ENCODE measurements at places on chromosomes 5 and 9.

- DNase-seq, result no peak
Measured at GRCh38 chr5:155313518-155313917, 300.0 kb downstream of the KIF4B start.

DNA sequence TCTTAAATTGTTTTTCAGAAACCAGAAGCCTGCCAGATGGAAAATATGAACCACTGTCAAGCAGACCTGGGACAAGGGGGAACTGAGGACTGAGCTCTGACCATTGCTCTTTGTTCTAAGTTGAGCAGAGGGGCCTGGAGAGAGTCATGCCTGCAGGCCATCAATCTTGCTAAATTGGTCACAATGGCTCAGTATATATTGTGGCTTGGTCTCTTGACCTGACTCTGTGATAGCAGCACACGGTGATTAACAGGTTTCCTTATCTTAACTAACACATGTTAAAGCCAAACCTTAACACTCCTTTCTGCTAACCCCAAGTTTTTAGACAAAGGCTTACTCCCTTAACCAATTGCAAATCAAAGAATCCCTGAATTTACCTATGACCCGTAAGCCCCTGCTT is 1281.2 kb upstream of the NUDT12 start:
- DNase-seq, result no peak

DNA sequence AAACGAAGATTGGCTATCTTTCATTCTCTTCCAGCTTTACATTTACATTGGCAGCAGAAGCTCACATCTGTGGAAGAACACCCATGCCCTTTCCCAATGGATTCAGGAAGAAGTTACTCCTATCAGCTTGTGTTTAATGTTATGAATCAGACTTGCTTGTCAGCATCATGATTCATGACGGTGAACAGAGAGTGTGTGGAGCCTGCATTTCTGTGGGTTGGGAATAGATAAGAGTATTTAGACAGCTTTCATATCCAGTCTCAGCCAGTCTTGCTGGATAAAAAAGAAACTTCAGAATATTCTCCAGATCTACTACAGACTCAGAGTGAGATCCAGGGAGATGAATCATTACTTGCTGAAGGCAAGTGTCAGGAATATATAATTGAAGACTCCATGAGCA is 812.9 kb upstream of the ZNF608 start:
- no peak for DNase-seq

DNA sequence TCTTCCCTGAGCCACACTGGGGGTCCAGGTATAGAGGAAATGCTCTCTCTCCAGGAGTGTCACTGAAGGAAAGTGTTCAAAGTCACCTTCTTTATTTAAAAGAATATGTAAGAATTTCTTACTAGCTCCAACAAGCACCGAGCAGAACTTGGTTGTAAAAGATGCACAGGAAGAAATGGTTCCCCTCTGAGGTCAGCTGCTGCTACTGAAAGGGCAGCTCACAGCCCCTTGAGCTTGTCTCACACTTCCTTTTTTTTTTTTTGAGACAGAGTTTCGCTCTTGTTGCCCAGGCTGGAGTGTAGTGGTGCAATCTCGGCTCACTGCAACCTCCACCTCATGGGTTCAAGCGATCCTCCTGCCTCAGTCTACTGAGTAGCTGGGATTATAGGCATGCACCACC is 77.2 kb downstream of the PRRT1B start:
- no peak for DNase-seq

DNA sequence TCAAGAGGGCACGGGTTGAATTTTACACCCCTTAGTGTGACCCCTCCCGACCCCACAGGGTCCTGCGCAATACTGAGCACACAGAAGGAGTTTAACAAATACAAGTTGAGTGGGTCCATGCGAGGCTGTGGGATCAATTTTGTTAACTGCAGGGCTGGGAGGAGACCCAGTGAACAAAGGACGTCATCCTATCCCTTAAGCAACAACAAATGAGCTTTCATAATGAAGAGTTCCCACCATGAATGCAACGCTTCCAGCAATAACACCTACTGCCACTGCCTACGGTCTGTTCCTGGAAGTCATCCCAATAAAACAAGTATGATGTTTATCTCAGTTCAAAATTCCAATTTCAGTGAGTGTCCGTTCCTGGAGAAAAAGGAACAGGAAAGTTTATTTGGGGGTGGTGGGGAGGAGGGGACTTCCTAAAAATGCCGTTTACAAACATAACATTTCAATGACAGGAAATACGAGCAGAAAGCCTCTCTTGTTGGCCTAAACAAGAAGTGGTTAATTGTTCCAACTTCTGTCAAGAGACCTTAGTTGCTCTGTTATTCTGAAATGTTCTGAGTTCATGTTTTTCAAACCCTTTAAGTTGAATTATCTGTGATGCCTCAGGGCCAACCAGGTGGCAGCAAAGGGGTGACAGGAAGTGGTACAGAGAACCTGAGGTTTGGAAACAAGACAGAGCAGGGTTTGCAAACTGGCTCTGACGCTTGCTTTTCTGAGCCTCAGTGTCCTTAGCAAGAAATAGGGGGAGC is 65.8 kb upstream of the PLPP6 start:
- DNase-seq, result no peak

GRCh38 chr5:57195060-57195459 is 21.2 kb downstream of the GPBP1 start:
- DNase-seq, result no peak

DNA sequence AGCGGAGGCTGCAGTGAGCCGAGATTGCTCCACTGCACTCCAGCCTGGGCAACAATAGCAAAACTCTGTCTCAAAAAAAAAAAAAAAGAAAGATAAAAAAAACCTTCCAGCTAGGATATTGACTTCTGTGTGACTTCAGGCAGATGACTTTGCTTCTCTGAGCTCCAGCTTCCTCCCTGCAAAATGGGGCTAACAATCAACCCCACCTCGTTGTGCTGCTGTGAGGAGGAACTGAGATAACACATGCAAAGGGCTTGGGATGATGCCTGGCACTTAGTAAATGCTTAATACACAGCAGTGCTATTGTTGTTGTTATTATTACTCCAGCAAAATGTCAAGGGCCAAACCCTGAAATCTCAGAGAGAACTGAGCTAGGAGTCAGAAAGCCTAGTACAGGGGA is 3.5 kb upstream of the CDX1 start:
- DNase-seq, result no peak

DNA sequence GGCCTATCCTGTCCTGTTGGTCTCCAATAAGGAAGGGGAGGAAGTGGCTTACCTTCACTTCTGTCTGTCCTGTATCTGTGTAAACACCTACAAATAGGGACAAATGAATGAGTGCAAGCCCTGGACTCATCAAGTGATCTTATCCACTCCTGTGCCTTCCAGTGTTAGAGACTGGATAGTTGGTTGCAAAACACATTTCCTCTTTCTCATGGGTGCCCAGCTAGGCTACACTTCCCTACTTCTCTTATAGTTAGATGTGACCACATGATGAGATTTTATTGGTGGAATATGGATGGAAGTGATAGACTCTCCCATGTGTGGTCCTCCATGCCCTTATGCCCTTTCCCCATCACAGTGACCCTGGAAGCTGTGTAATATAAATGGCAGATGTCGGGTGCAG is 16.9 kb upstream of the PFDN1 start:
- DNase-seq, result no peak

DNA sequence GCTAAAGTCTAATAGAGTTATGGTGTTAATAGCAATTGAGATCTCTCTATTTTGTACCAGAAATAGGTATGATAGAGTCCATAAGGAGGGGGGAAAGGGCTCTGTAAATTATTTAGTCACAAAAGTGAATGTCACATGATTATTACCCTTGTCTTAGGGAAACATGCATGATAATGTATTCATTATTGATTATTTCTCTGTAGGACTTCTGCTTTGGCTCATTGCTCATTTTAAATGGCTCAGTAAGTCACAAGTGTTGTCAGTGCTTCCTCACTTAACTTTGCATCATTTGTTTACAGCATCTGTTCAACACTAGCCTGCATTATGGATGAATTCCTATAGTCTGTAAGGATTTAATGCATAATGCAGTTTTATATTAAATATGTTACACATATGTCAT is 788.8 kb upstream of the EDIL3 start:
- no peak for DNase-seq

DNA sequence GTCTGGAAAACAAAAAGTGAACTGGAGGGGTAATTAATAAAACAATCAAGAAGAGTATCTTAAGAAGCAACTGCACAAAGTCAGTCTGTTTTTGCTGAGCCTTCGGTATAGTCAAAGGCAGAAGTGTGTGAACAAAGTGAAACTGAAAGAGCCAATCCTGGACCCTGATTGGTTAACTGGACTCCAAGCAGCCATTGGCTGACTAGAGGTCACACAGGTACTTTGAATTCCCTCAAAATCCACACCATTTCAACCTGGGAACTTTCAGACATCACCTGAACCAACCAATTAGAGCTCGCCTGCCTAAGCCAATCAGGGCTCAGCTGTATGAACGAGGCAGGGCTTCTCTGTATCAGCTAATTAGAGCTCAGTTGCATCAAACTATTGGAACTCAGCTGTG is 286.7 kb downstream of the TLE4 start:
- no peak for DNase-seq

GRCh38 chr5:168952196-168952595 is 348.7 kb downstream of the SLIT3 start:
- no peak for DNase-seq

- DNase-seq, result no peak
Measured at GRCh38 chr5:139877129-139877597, 81.6 kb downstream of the PSD2 start.

DNA sequence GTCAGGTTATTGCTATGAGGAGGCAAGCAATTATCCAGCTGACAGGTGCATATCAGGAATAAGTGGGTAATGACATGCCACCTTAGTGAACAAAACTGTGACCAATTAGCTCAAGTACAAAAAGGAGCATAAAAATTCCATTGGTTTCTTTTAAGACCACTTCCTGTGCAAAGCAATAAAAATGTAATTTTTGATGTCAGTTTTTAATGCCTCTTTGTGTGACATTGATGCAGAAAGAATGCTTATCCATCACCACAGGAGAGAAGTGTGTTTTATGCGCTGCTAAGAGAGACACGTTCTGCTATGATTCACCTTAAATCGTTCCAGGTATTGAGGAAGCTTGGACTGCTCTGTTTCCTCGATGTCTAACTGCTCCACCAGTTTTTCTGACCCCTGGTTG is 96.7 kb downstream of the MRPS27 start:
- DNase-seq, result no peak

DNA sequence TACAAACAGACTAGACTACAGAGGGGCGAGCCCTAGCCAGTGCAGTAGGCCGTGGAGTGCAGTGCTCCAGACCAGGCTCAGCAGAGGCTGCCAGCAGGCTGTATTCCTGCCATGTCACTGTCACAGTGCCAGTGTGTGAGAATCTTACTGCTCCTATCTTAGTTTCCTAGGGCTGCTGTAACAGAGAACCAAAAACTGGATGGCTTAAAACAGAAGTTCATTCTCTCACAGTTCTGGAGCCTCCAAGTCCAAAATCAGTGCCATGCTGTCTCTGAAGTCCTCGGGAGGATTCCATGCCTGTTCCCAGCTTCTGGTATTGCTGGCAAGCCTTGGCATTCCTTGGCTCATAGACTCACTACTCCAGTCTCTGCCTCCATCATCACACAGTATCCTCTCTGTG is 75.0 kb upstream of the SAP30L start:
- no peak for DNase-seq

DNA sequence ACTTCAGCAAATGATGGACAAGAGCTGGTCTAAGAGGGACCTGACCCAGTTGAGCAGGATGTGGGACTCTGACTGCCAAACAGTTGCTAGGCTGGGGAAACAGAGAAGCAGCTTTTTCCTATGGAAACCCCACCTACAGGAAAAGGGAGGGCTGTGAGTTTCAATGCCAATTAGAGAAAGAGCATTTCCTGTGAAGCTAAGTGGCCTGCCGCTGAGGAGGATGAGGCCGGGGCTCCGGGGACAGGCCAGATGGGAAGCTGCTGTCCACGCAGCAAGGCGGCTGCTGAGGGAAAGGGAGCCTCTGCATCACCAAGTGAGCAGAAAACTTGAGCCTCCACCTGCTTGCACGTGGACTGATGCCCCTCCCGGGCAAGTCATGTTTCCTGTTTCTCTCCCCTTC is at the start of gene PCDH12:
Gene PCDH12 (minus strand): TSS at position 90 of the 400 bp plus-strand sequence. CDS start 351 bp downstream, outside the sequence.
- no peak for DNase-seq

GRCh38 chr5:2266641-2267240 is 384.0 kb upstream of the IRX4 start:
- no peak for DNase-seq

GRCh38 chr5:154727361-154727760 is 27.8 kb upstream of the LARP1 start:
- DNase-seq, result no peak

- DNase-seq, result no peak
Measured at GRCh38 chr5:99600952-99601351, 672.1 kb upstream of the CHD1 start.

- DNase-seq, result peak; percentile 28
Measured at GRCh38 chr9:98873951-98874371, 66.5 kb downstream of the GALNT12 start.

GRCh38 chr5:143316844-143317631 is 86.4 kb downstream of the NR3C1 start:
- no peak for DNase-seq

GRCh38 chr5:97046270-97046982 is 96.0 kb downstream of the LIX1 start:
- DNase-seq, result no peak

DNA sequence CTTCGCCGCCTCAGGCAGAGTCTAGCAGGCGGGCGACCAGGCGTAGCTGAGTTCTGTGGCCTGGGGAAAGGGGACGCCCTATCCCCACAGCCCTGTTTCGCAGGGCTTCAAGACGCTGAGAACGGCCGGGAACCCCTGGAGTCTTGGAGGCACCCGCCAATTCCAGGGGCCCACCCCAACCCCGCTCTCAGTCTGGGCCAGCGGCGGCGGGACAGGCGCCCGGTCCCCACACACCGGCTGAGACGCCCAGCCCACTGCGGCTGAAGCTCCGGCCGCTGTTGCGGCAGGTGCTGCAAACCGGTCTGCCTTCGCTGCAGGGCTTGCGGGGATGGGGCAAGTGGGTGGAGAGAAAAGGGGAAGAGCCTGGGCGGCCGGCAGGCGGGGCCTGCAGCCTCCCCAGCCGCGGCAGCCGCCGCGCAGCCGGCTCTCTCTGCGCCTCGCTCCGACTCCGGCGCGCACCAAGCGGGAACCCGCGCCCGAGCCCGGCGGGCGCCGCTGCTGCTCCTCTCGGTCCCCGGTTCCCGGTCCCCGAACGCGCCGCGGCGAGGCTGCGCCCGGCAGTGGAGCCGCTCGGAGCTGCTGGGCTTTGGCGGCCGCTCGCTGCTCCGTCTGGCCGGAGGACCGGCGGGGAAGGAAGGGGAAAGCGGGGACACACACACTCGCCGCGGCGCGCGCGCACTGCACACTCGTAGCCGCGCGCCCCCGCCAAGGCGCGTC is at the start of gene PIP5K1B:
Gene PIP5K1B (plus strand): TSS at position 427 of the 717 bp plus-strand sequence. CDS start 117,375 bp downstream, outside the sequence.
- DNase-seq, result peak; percentile 71

GRCh38 chr5:3694819-3695218 is 99.2 kb downstream of the IRX1 start:
- DNase-seq, result no peak

- DNase-seq, result no peak
Measured at GRCh38 chr9:35681341-35682002, 7.7 kb downstream of the CA9 start.

GRCh38 chr5:90557871-90558270 is 726 bp upstream of the ADGRV1 start:
- DNase-seq, result peak; percentile 21

- DNase-seq, result no peak
Measured at GRCh38 chr5:10662083-10662482, 98.2 kb downstream of the ANKRD33B start.
